Stimulated activated CD4-positive, alpha-beta T cell treated with anti-CD3 and anti-CD28 coated beads, Interleukin-1b, Interleukin-23, amount 100 ng/mL, for 1 hour (primary cell): ENCODE measurements at places on chromosomes 1 and 21.

GRCh38 chr1:234971586-234972297 is 156.9 kb downstream of the TOMM20 start:
- no peak for DNase-seq

- DNase-seq = no peak
These were observed 53.4 kb upstream of the GOLT1A start for GRCh38 chr1:204267191-204267601.

DNA sequence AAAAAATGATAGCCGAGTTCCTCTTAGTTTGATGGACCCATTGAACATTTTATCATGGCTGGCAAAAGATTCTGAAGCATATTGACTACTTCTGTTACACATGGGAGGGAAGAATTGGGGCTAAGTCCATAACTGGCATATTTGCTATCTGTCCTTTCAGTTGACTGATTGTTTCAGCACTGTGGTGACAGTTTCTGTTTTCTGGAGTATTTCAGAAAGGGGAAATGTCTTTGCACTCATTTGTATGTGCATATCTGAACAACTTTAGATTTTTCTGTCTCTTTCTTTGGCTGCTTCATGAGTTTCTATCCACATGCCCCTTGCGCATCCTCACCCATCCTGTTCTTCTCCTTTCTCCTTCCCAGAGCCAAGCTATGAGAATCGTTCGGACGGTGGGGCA is 33.2 kb downstream of the SPATA46 start:
- DNase-seq = no peak

- no peak for DNase-seq
These were observed 463.9 kb upstream of the LRRC7 start for GRCh38 chr1:69103705-69104385.

GRCh38 chr1:248625971-248626370 is 8.9 kb downstream of the OR2T11 start:
- DNase-seq = no peak

DNA sequence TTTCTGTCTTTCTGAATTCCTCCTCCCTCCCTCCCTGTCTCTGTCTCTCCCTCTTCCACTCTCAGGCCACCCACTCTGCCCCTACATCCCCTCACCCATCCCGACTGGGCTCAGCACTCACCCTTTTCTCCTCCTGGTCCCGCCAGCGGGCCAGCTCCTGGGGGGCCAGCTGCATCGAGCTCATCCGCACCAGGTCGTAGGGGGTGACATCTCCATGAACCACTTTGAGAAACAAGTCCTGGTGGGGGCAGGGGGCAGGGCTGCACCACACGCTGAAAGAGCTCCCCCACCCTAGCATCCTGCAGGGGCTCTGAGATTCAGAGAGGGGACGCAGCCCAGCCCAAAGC is 17.8 kb downstream of the SPOCD1 start:
- DNase-seq = no peak

DNA sequence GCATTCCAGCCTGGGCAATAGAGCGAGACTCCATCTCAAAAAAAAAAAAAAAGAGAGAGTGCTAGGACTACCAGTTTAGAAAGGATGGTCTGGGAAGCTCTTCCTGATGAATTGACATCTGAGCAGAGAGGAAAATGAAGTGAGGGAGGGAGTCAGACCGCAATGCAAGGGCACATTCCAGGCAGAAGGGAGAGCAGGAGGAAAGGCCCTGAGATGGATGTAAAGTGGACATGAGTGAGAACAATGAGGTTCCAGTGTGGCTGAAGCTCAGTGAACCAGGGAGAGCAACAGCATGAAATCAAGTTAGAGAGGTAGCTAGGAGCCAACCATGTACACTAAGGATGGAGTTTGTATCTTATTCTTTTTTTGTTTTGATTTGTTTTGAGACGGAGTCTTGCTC is 55.9 kb upstream of the SPOCD1 start:
- no peak for DNase-seq

DNA sequence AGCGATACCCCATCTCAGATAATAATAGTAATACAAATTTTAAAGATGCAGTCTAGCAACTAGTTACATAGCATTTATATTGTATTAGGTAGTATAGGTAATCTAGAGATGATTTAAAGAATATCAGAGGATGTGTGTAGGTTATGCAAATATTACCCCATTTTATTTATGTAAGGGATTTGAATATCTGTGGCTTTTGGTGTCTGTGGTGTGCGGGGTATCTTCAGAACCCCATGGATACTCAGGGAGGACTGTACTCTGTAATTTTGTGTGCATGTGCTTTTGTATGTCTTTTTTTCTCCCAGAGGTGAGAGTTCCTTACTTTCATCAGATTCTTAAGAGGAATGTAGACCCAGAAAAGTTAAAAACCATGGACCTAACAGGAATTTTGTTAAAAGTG is 12.8 kb downstream of the RNF2 start:
- no peak for DNase-seq

DNA sequence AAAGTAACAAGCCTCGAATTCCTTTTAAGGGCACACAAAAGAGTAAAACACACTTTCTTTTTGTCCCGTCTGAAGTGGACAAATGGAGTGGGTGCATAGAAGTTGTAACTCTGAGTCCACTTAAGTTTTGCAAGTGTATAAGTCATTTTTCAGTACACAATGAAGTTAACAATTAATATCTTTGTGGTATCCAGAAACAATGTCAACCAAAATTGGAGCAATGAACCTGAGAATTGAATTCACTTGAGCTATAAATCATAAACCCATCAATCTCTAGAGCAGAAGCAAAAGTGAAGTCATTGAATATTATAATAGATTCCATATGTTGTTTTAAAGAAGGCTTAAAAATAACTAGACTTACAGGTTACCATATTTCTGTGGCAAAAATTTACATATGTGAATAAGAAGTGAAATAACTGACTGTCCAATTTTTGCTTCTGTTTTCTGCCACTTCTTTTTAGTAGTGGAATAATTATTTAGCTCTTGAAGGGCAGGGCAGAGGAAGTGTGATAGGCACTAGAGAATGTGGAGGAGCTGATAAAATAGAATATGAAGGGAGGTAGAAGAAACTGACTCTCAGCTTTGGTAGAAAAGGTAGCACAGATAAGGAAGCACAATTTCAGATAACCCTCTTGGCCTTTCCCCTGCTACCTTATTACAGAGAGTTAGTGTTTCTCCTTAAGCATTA is 73.9 kb upstream of the RGL1 start:
- DNase-seq = no peak

- DNase-seq = no peak
These were observed 37.3 kb downstream of the NTPCR start for GRCh38 chr1:232987774-232988140.

DNA sequence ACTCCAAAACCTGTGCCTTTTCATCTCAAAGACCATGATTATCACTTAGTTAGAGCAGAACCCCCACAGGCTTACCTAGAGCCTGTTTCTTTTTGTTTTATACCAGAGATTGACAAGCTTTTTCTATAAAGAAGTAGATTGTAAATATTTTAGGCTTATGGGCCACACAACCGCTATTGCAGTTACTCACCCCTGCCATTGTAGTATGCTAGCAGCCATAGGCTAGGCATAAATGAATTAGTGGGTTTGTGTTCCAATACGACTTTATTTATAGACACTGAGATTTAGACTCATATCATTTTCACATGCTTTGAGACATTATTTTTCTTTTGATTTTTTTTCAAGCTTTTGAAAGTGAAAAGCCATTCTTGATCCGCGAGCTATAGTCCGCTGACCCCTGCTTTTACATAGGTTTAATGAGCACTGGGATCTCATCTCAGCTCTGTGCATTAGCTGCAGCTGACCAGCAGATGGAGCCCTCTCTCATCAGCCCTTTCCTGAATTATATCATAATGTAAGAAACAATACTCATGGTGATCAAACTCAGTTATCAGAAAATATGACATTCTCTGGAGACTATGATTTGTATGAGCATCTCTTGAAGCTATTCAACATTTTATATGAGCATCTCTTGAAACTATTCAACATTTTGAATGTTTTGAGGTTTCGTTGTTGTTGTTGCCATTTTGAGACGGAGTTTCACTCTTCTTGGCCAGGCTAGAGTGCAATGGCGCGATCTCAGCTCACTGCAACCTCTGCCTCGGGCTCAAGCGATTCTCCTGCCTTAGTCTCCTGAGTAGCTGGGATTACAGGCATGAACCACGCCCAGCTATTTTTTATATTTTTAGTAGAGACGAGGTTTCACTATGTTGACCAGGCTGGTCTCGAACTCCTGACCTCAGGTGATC is 111.9 kb upstream of the L1TD1 start:
- DNase-seq = no peak

DNA sequence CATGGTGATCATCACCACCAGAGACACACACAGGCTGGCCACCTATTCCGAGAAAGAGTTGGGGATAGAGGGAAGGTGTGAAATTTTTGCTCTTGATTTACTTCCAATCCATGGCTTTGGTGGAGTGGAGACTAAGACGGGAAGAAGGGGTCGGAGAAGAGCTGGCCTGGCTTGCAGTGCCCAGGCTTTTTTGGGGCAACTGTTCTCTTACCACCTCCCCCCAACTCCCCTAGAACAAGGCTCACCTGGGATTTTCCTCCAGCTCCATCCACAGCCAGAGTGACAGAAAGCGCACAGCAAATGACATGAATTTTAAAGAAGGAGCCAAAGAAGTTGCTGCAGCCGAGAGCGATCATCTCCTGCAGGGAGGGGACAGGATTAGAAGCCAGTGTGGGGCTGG is 16.0 kb downstream of the SLC26A9 start:
- no peak for DNase-seq

DNA sequence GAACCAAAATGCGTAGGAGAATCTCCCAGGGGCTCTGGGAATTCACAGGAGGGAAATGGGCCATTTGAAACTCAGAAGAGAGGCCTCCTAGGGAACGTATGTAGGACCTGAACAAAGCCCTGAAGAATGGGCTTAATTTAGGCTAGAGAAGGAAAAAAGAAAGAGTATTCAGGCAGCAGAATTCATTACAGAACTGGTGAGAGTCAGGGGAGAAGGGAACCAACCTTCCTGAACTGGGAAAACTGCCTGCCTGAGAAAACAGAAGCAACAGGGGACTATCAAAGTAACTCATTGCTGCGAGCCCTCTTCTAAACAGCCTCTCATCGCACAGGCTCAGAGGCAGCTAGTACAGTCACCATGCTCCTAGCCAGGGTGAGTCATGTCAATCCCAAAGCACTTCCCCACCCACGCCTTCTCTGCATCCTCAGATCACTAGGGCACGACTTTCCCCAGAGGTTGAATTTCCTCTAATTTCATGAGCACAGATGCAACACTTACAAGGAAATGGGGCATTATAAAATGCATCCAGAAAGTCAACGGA is 98.1 kb downstream of the ADSS2 start:
- no peak for DNase-seq
